BJ (cell line): ENCODE measurements at places on chromosomes 3 and 15.

GRCh38 chr3:56837196-56837955 is 35.6 kb upstream of the ARHGEF3 start:
- DNase-seq = no peak

DNA sequence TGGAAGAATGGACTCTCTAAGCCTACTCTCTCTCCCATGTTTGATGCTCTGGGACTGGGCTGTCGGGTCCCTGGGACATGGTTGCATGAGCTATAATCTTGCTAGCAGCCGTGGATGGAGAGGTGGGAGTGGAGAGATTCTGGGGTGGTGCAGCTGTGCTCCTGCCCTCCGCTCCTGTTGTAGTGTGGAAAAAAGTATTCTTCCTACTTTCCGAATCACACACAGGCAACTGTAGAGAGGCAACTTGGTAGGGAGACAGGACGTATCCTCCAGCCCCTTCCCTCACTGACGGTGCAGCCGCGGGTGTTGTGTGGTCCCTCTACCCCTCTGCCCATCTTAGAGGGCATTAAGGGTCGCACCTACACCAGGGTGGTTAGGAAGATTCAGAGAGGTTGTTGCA is 281.4 kb upstream of the TLE3 start:
- DNase-seq = no peak

DNA sequence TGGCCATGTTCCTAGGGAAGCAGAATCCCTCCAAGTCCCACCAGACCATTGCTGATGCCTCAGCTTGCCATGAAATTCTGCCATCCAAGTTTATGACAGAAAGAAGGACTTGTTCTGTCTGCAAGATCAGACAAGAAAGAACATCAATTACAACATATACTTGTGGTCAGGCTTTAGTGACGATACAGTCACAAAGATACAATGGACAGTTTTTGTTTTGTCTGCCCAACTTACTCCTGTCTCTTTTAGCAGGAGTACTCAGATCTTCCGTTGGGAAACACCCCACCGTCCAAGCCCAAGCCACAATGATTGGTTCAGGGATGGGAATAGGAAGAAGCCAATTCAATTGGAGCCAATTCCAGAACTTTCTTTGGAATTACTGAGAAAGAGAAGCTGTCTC is 15.7 kb downstream of the KLHL6 start:
- DNase-seq = no peak

DNA sequence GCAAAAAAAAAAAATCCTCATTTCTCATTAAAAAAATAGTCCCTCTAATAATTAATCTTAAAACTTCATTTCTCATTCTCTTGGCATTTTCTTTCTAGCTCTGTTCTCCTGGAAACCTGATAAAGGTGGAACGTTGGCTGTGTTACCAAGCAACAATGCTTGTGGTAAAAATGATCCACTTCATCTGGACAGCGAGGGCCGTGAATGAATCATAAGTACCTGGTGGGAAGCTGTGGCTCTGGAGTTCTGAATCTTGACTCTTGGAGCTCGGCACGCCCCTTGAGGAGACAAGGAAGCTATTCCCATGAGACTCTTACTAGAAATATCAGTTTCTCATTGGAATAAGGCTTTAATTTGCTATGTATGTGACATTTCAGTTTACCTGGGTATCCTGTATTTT is 32.5 kb downstream of the BCL2L10 start:
- DNase-seq = no peak

- DNase-seq = no peak
Measured at GRCh38 chr3:38454178-38454883, 641 bp downstream of the ACVR2B start.

DNA sequence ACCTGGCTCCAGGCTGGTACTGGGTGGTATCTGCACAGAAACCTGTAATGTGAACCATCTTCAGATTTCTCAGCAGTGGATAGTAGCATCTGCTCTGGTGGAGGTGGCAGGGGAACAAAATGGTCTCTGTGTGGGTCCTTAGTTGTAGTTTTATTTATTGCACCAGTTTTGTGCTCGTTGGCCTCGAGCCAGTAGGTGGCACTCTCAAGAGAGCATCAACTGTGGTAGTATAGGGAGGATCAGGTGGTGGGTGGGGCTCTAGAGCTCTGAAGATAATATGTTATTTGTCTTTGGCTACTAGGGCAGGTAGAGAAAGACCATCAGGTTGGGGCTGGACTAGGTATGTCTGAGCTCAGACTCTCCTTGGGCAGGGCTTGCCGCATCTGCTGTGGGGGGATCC is 254.0 kb upstream of the GPR149 start:
- no peak for DNase-seq

DNA sequence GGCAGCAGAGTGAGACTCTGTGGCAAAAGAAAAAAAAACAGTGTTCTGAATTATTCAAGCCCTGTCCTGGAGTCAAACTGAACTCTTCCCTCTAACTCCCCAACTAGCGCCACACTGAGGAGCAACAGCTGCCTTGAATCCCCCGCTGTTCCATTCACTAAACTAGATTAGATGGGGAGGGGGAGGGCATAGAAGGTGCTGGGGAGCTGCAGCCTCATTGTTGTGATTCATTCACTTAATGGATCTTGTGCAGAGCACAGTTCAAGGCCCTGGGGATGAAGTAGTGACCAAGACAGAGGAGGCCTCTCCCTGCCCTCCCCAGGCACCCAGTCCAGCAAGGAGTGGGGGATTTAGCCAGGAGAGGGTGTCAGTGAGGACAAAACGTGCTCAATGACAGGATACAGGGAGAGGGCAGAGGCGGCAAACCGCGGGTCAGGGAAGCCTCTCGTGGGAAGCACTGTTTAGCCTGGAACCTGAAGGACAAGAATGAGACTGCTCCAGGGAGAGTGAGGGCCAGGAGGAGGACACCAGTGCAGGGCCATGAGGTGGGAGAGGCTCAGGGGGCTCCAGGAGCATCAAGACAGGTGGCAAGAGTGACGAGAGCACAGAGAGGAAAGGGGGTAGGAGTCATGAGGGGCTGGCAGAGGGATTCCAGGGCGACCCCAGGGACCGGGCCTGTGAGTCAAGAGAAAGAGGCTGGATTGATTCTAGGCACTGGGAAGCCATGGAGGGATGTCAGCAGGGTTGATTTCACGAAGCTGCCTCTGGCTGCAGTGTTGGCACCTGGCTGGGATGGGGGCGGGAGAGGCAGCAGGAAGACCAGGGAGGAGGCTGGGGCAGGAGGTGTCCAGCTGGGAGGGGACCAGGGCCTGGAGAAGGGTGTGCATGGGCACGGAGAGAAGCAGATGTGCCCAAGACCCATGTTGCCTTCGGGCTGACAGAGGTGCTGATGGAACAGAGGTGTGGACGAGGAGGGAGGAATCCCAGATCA is 31.4 kb downstream of the ALS2CL start:
- DNase-seq = no peak

DNA sequence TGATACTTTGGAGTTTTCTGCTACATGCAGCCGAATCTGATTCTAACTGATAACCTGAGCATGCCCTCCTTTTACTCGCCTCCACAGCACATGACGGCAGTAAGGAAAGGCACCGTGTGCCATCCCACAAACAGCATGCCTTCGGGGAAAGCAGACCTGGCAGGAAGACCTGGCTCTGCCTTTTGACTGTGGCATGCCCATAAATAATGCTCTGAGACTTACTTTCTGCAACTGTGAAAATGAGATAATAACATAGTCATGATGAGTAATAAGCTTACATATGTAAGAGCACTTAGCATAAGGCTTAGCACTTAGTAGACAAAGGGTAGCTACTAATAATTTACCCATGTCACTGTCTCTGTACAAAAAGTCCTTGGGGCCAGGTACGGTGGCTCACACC is 32.9 kb downstream of the MTHFS start:
- DNase-seq = no peak

- no peak for DNase-seq
Measured at GRCh38 chr15:89230277-89230676, 8.9 kb upstream of the RLBP1 start.
